ENCODE measurements at places on chromosomes 4 and X. TPM values are rescaled to one million over a fixed set of nuclear protein-coding genes. Genes with fewer than 3 reads are reported as not detected.
A peak's percentile ranks its signal among the peaks of the same experiment; 100 is the strongest.

Gene FREM3
- 0.13 TPM for total RNA-seq

GRCh38 chrX:105725228-105725627, 97.1 kb upstream of the NRK start:
- no peak for DNase-seq

GRCh38 chr4:101458914-101459313, 111.6 kb upstream of the PPP3CA start:
- DNase-seq: no peak

DNA sequence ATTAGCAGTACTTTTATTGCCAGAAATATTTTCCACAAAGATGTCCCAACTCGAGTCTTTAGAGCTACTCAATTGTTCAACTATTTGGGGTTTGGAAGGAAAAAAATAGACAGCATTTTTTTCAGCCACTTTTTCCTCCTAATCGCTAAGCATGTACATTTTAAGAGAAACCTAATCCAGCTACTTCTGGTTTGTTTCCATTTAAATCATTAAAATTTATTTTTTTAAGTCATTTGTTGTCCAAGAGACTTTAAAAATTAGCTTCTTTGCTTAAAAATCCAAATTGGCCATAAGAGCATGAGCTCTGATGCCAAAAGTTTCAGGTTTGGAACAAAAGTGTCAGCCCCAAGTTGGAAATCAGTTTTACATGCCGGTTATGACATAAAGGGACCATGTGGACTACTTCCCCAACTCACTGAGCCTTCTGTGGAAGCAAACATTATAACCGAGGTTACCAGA, 186.3 kb upstream of the INTU start:
- DNase-seq: no peak

Gene ARX
- not detected for total RNA-seq

GRCh38 chr4:26321373-26322221, 783 bp downstream of the RBPJ start:
- DNase-seq: peak; percentile 33

- no peak for DNase-seq
These were observed 52.1 kb upstream of the PCDH10 start for GRCh38 chr4:133096972-133097371.

Gene ODAPH
- total RNA-seq: not detected

DNA sequence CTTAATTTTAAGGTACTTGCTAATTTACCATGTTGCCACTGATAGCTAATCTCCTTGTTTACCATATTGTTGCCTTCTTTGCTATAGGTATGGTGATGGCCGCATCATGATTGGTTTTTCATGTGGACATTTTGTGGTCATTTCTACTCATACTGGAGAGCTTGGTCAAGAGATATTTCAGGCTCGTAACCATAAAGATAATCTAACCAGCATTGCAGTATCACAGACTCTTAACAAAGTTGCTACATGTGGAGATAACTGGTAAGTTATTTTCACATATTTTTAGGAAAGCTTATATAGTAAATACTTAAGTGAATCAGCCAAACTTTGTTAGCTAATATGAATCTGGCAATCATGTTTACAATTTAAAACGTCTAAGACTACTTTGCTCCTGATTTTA, 23.1 kb downstream of the WDR19 start:
- no peak for DNase-seq

GRCh38 chr4:4504783-4505182, 37.1 kb downstream of the STX18 start:
- DNase-seq: no peak

Measured in dermis microvascular lymphatic vessel endothelial cell (primary cell).